ENCODE measurements at places on chromosomes 16 and 17.

GRCh38 chr17:49989518-49989880 is 5.5 kb downstream of the DLX3 start:
- no peaks in the 10 kb centered on the region for H3K36me3 ChIP-seq
- no peak for DNase-seq
- no peak overlapping the region for H3K27ac ChIP-seq
- H3K4me1 ChIP-seq, result no peaks in the 10 kb centered on the region

- DNase-seq, result no peak
- no peaks in the 10 kb centered on the region for H3K27me3 ChIP-seq
- no peaks in the 10 kb centered on the region for H3K36me3 ChIP-seq
- no peaks in the 10 kb centered on the region for H3K4me1 ChIP-seq
- no peak overlapping the region for H3K27ac ChIP-seq
- no peak overlapping the region for H3K4me3 ChIP-seq
Measured at GRCh38 chr16:9791556-9791955, 390.7 kb downstream of the GRIN2A start.

GRCh38 chr16:3837851-3838586 is 42.5 kb downstream of the CREBBP start:
- H3K4me3 ChIP-seq, result no peak overlapping the region
- H3K36me3 ChIP-seq, result no peaks in the 10 kb centered on the region
- DNase-seq, result no peak
- H3K4me1 ChIP-seq, result no peaks in the 10 kb centered on the region
- no peak overlapping the region for H3K27ac ChIP-seq

DNA sequence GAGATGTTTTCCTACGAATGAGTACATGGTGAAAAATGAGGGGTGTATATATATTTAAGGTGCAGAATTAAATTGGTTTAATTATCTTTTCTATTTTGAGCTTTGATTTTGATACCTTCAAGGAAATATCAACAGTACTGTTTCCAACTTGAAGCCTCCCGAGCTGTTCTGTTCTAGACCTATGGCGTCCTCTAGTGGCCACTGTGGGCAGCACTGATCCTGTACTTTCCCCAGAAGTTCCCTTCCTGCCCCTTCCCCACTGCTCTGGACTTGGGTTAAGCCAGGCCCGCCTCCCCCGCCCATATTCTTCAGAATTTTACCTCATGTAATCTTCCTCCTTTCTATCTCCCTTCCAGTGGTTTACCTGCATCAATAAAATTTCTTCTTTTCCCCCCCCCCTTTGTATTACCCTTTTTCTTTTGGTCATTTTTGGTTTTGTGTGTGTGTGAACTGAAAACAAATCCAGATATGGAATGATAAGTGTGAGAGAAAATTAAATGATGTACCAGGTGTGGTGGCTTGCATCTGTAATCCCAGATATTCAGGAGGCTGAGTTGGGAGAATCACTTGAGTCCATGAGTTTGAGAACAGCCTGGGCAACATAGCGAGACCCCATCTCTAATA is 1643.5 kb downstream of the TP53TG3F start:
- H3K4me3 ChIP-seq, result no peak overlapping the region
- no peak for DNase-seq
- no peaks in the 10 kb centered on the region for H3K4me1 ChIP-seq
- no peak overlapping the region for H3K27ac ChIP-seq
- H3K36me3 ChIP-seq, result no peaks in the 10 kb centered on the region

GRCh38 chr16:56279132-56279531 is 87.8 kb downstream of the GNAO1 start:
- H3K4me3 ChIP-seq, result no peak overlapping the region
- H3K36me3 ChIP-seq, result no peaks in the 10 kb centered on the region
- H3K27ac ChIP-seq, result no peak overlapping the region
- DNase-seq, result no peak
